ENCODE measurements at places on chromosomes 3 and 15.

DNA sequence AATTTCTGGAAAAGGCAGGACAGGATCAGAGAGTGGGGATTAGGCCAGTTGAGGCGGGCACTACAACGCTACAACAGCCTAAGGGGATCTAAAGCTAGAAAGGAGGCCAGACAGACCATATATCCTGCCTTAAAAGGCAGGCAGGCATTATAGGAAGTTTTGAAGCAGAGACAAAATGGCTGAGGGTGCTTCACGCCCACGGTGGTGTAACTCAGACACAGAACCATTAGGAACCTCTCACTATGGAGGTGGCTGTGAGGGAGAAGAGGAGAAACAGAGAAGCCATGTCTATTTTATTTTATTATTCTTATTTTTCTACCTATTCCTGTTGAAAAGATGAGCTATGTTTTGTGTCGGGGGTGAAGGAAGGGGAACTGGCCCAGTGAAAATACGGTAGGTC, 2.1 kb upstream of the USP4 start:
- DNase-seq: no peak

GRCh38 chr3:158864492-158864891, 62.6 kb downstream of the MFSD1 start:
- no peak for DNase-seq

- DNase-seq: no peak
Measured at GRCh38 chr3:57004229-57004628, 56.2 kb upstream of the SPATA12 start.

- no peak for DNase-seq
Measured at GRCh38 chr3:53823026-53823955, 22.9 kb downstream of the CHDH start.

GRCh38 chr15:56366211-56366610, 985 bp downstream of the TEX9 start:
- no peak for DNase-seq

GRCh38 chr15:54840621-54841398, 355.9 kb downstream of the RSL24D1 start:
- DNase-seq: no peak

- DNase-seq: no peak
Measured at GRCh38 chr15:61661791-61662190, 398.5 kb downstream of the VPS13C start.

- no peak for DNase-seq
Measured at GRCh38 chr3:140942221-140943104, 827 bp downstream of the SLC25A36 start.

GRCh38 chr3:171977441-171977840, 61.9 kb upstream of the FNDC3B start:
- no peak for DNase-seq

GRCh38 chr3:79497447-79498111, 270.2 kb downstream of the ROBO1 start:
- no peak for DNase-seq

DNA sequence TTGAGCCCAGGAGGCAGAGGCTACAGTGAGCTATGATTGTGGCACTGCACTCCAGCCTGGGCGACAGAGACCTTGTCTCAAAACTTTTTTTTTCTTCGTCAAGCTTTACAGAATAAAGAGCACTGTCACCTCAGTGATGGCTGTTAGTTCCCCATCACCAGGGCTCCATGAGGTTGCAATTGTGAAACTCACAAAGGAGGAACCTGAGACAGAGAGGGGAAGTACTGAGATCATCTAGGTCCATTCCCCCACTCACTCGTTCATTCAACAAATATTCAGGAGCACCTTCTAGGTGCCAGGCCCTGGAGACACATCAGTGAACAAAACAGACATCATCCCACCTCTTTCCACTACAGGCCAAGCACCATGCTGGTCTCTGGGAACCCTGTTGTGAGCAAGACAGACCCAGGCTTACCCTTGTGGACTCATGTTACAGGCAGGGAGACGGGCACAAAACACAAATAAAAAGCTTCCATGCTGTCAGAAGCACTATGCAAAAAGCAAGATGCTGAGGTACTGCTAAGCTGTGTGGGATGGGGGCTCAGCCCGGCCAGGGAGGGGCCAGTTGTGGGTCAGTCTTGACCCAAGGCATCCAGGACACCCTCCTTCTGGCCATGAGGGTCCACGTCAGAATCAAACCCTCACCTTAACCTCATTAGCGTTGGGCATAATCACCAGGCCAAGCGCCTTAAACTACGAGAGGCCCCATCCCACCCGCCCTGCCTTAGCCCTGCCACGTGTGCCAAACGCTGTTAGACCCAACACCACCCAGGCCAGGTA, 2.1 kb upstream of the RHO start:
- no peak for DNase-seq

- no peak for DNase-seq
Measured at GRCh38 chr3:189983612-189984011, 137.1 kb downstream of the P3H2 start.

GRCh38 chr3:95277613-95278012, 1214.8 kb downstream of the NSUN3 start:
- no peak for DNase-seq

DNA sequence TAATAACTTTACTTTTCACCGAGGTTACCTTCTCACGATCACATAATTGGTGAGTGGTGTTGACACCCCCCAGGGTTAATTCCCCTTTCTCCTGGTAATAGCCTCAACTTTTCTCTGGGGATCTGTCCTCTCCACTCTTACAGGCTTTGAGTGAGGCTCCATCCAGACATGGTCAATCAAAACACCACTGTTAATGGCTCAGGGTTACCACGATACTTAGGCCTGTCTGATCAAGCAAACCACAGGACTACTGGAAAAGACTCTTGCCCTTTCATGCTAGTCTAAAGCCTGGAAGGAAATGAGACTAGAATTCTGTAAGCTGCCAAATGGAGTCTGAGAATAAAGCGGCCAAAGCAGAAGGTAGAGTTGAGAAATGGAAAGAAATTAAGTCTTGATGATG, 56.5 kb upstream of the STT3B start:
- no peak for DNase-seq

GRCh38 chr15:96064351-96064756, 266.1 kb upstream of the NR2F2 start:
- DNase-seq: no peak

DNA sequence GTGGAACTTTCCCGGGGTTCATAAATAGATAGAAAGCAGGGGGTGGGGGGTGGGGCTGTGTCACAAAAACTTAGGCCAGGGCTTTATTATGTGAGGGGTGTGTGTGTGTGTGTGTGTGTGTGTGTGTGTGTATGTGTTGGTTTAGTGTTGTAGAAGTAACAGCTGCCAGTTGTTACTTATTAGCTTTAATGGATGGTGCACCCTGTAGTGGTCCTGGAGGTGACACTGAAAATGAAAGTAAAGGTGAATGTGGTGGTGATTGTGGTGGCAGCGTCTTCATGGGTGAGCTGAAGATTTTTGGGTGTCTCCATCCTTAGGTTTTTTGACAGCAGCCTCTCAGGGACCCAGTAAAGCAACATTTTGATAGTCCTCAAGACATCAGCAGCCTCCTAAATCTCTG, 449.9 kb downstream of the PDCD6IP start:
- DNase-seq: no peak

GRCh38 chr15:41512940-41513505, 604 bp downstream of the LTK start:
- DNase-seq: no peak

DNA sequence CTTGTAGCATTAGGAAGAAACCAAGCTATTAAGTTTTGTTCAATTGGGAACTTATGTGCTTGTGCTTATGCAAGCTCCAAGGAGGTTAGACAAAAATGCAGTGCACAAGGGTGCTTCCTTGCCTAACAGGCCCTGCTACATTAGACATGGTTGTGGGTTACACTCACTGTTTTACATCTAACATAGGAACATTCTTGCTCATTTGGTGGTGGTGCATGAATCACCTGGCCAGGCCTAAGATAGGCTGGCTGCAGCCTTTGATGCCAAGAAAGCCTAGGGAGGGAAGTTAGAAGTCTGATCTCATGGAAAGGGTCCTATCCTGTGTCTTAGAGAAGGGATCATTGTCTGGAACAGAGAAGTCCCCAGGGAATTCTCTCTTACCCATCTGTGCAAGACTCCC, 43.5 kb downstream of the CA12 start:
- DNase-seq: no peak

DNA sequence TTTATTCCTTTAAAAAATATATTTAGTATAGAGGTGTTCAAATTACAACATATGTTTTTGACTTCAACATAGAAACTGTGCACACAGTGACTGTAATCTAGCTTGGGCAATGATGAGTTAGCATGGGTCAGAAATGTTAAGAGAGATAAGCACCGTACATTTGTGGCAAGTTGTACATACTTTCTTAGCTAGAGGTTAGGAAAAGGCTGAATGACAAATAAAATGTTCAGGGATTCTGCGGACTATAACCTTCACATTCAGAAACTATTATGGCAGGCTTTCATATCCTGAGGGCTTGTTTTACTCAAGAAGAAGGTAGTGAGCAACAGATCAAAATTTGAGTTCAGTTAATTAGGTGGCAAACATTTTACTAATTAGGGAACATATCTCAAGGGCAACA, 379.7 kb upstream of the EPHA6 start:
- no peak for DNase-seq

DNA sequence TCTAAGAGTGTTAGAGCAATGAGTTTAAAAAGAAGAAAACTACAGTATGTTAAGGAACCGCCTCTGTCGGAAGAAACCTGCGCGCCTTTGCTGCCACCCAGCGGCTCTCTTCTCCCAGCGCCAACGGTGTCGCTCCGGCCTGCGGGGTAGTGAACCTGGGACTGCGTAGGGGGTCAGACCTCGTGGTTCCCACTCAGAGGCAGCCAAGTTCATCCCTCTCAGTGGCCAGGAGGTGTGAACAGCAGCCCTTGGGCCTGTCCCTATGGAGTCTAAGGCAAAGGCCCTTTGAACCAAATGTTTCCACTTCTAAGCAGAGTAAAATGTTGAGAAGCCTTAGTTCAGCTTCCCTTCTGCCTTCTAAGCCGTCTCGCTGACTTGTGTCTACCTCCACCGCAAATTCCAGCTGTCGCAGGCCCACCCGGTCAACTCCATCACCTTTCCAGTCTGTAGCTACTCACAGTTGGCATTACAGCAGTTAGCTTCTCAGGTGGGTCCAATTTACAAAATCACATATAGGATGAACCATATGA, 980 bp upstream of the RAB27A start:
- DNase-seq: peak; percentile 68
